ENCODE measurements at places on chromosomes 7 and 10. TPM values are rescaled to one million over a fixed set of nuclear protein-coding genes. Genes with fewer than 3 reads are reported as not detected.

Gene NRF1
- 42.5 TPM for total RNA-seq

Gene FAM237B
- total RNA-seq: not detected

Gene HECTD2
- 1.7 TPM for total RNA-seq

Gene ATP5F1C
- 167 TPM for total RNA-seq

Gene CRTAC1
- total RNA-seq: not detected

Gene NME8
- not detected for total RNA-seq

Gene SEMA3E
- total RNA-seq: not detected

Gene NUTM2E
- not detected for total RNA-seq

Gene CDK1
- 2.1 TPM for total RNA-seq

Gene TMEM139
- total RNA-seq: 0.91 TPM

Gene FAM20C
- not detected for total RNA-seq

DNA sequence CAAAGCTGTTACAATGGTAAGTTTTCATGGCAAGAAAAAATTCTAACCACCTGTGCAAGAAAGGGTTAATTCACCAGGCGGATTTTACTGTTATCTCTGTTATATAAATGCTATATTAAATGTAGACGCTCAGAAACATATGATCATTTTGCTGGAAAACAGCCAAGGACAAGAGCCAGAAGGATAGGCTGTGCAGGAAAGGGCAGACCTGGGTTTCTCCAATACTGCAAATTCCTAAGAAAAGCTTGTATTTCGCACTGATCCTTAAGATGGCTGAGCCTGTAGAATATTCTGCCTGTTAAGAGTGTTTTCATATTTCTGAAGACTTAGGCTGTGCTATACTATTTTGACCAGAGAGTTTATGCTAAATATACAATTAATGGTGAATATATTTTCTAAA is 564.1 kb upstream of the KCND2 start:
- DNase-seq: no peak

DNA sequence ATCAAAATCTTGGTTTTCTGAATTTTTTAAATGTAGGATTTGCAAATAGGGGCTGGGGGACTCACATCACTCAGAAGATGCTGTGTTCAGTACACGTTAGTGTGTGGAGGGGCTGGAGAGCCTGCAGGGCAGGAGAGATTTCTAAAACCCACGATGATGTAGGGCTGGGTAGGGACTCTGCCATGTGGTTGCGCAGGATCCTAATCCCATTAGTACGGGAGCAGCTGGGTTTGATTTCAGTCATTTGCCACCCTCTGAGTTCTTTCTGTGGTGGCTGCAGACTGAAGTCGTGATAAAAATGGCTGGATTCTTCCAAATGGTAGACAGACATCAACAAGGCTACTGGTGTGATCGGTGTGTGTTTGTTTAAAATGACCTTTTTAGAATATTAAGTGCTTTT is 14.2 kb upstream of the GET4 start:
- no peak for DNase-seq

GRCh38 chr10:113047605-113047962 is 97.5 kb downstream of the TCF7L2 start:
- DNase-seq: no peak

GRCh38 chr7:44740055-44740454 is 8.6 kb upstream of the ZMIZ2 start:
- DNase-seq: no peak

DNA sequence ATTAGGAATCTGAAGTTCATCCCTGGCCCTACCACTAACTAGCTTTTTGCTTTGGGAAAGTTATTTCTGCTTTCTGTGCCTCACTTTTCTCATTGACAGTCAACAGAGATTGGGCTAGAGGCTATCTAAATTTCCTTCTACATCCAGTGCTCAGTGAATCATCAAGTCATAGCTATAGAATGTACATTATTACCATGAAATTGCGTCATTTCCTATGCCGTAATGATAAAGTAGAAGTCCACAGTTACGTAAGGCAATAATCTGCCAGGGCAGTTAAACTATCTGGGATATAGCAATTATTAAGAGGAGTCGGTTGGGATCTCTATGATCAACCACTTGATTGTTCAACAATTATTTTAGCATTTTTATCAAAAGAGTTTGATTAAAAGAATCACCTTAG is 64.4 kb downstream of the ITGB8 start:
- no peak for DNase-seq

DNA sequence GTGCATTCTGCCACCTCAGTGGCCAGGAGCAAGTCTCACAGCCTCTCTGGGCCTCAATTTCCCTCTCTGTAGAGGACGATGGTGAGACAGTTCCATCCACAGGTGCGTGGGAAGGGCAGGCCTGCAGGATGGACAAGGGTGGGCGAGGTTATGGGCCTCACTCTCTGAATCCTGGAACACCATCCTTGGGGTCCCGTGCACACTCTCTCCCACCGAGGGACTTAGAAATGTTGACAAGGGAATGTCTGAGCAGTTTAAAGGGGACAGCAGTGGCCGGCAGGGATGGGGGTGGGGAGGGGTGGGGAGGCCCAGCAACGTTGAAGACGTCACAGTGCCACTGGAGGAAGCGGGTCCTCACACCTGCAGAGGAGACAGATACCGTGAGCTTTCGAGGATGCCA is 111.5 kb downstream of the FOXL3 start:
- DNase-seq: no peak

- DNase-seq: no peak
Measured at GRCh38 chr7:132980402-132980801, 101.5 kb downstream of the CHCHD3 start.

GRCh38 chr7:96388620-96389383 is 66.9 kb upstream of the SLC25A13 start:
- DNase-seq: no peak

- no peak for DNase-seq
Measured at GRCh38 chr7:82204694-82205093, 238.9 kb downstream of the CACNA2D1 start.

DNA sequence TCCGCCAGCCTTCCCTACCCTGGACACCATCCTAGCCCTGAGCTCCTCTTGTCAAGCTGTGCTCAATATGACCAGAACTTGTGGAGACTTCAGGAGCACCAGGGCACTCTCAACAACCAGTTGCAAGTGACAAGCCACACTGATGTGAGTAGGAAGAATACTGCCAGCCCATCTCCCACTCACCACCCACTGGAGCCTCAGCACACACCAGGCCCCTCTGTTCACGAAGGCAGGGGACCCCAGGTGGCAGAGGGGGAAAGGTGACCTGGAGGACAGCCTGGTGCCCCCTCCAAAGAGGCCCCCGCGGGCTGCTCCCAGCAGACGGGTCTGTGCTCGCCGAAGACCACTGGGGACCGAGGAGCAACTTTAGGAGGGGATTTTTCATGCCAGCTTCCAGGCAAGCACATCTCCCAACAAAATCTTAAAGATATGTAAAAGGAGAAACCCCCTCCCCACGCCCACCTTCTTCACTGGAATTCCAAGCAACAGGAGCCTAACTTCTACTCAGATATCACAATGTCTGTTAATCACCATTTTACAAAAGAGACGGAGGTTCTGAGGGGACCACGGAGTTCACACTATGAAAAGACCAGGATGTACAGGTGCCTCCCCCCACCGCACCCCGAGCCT is 1.0 kb downstream of the MMD2 start:
- DNase-seq: no peak

DNA sequence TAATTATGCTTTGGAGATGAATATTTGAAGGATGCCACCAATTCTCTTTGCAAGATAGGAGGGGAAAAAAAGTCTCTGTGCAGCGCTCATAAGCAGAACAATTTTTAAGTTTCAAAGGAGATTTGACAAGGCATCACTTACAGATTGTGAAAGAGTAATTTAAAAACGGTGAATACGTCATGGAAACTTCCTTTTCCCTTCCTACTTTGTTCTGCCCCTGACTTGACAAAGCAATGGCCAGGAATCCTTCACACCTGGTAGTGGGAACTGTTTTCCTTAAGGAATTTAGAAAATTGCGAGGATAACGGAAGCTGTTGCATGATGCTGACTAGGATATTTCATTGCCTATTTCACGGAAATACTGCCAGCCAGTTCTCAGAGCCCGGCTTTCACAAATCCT is 16.7 kb downstream of the FAM107B start:
- DNase-seq: no peak

GRCh38 chr7:149608168-149608567 is 110.6 kb upstream of the ZNF746 start:
- DNase-seq: no peak

GRCh38 chr7:67842571-67842970 is 845.9 kb downstream of the TYW1 start:
- DNase-seq: no peak

- DNase-seq: no peak
Measured at GRCh38 chr7:36625247-36625646, 99.0 kb downstream of the AOAH start.

DNA sequence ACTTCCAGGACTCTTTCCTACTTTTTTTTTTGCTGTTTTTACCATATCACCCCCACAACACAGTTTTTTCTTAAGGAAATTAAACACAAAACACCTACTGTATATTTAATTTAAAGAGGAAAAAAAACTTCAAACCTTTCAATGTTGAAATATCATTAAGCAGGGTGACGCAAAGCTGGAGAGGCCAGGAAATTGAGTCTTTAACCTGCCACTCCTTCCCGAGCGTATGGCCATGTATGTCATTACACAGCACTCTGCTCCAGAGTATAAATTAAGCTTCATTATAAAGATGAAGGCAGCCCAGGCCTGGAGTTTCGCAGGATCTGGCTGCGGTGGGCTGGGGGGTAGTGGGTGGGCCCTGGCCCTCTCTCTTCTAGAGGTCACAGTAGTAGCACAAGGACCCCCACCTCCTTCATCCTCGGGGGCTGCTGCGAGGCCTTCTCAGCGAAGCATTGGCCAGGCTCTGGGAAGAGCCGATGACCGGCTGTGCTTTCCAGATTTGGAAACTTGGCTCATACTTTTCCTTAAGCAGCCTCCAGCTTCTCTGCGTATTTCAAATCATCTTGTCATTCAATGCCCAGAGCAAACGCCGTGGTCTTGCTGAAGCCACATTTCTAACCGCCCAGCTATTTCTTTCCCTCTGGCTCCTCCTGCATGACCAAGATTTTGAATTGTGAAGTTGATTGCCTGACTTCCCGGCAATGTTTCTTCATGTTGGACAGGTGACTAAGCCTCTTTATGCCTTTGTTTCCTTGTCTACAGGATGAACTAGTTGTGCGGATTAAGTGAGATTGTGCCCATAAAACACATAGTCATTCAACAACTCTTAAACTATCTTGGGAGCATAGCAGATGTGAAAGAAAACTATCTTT is 765.1 kb downstream of the SUGCT start:
- DNase-seq: no peak

DNA sequence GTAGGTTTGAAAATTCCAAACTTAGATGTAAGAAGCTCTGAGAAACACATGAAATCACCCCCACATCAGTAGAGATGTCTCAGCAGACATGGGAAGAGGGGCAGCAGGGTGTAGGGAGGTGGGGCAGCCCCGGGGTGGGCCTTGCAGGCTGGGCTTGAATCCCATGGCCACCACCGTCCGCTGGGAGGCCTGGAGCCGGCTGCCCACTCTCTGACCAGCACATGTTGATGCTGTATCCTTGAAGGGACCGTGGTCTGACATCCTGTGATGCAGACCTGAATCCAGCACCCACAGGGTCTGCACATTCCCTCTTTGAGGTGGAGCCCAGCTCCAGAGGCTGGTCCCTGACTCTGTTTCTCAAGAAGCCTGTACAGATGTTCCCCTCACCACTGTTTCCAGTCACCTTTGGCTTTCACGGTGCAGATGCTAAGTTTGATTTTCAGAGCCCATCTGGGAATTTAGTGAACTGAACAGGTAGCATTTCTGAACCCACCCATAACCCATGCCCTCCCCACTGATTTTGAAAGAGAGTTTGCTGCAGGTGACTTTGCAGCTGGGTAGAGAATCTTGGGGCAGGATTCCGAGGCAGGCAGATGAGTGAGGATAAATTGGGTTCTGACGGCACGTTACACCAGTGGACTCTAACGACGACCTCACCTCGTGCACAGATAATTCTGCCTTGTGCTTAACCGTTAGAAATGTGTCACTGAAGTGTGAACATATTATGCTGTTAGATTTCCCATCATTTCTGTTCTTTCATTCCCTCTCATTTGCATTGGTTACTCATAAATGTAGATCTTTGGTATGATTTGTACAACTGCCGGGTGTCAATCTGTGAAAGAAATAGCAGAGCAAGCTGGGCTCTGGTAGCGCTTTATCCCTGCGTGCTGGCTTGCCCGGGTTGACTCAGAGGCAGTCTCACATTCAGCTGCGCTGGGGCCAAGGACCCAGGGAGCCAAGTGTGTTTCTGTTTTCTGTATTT is 45.7 kb downstream of the IKZF1 start:
- DNase-seq: peak; percentile 56

GRCh38 chr7:114021135-114021534 is 102.3 kb upstream of the PPP1R3A start:
- no peak for DNase-seq

DNA sequence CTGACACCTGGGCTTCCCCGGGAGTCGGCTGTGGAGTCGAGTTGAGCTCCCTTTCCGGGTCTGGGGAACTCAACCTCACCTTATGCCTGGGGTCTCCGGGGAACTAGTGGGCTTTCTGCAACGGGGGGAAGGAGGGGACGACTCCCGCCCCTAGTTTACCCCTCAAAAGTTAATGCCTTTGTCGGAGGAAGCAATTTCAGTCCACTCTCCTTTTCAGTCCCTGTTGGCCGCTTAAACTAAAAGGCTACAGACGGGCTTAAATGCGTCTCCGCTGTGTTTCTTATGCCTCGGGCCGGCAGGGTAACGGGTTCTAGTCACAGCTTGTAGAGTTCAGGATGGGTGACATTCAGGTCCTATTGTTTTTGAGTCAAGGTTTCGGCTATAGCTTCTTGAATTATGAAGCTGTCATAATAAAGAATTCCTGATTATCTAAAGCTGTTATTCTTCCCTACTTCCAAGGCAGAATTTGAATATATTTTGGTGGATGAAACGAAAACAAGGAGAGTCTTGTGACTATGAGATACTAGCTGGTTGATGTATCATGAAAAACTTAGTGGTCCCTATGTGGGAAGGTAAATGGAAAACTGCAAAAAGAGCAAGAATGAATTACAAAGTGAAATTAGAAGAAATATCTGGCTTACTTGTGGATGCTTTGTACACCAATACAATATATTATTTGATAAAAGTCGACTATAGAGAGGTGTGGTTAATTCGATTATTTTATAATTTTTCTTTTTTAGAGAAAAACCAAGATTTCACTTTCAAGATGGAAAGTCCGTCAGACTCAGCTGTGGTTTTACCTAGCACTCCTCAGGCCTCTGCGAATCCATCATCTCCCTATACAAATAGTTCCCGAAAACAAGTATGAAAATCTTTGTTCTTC is 495 bp downstream of the SFR1 start:
- no peak for DNase-seq

DNA sequence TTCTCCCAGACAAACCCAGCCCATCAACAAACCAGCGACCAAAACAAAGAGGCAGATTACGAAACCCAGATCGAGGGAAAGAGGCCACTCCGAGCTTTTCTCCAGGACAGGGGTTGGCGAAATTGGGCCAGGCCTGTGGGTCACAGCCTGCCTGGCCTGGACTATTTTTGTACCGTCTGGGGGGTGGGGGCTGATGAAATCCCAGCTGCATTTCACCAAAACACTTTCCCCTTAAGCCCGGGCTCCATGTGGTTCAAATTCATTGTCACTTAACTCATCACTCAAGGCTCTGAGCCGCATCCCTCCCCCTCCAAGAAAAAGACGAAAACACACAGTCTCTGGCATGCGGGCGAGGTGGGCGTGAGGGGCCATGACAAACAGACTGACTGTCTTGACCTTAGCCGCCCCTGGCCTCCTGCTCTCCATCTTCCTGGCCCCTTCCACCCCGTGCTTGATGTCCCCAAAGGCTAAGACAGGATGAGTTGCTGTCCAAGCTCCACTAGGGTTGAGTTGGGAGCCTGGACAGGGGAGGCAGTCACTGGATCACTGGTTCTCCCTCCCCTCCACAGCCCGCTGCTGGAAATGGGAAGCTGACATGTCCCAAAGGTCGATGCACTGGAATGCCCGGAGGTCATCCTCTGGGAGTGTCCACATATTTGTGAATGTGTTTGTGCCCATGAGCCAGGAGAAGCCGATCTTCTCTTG is 19.2 kb downstream of the TMEM270 start:
- no peak for DNase-seq

Data from CD4-positive, CD25-positive, alpha-beta regulatory T cell (primary cell).